ENCODE measurements at places on chromosomes 1 and 21. TPM values are rescaled to one million over a fixed set of nuclear protein-coding genes. Genes with fewer than 3 reads are reported as not detected.

- no peaks in the 10 kb centered on the region for H3K4me1 ChIP-seq
- no peak overlapping the region for H3K27ac ChIP-seq
- no peak overlapping the region for H3K4me3 ChIP-seq
- H3K27me3 ChIP-seq = no peaks in the 10 kb centered on the region
- no peak for DNase-seq
- H3K36me3 ChIP-seq = no peaks in the 10 kb centered on the region
Measured at GRCh38 chr1:86933562-86934377, 19.3 kb downstream of the HS2ST1 start.

- no peak for DNase-seq
- peaks cover 36% of the 10 kb centered on the region for H3K4me1 ChIP-seq
- H3K27me3 ChIP-seq = peaks cover 9% of the 10 kb centered on the region
- no peak overlapping the region for H3K4me3 ChIP-seq
Measured at GRCh38 chr1:157154940-157155514, 16.8 kb upstream of the ETV3 start.

- H3K4me3 ChIP-seq = no peak overlapping the region
- H3K27me3 ChIP-seq = peaks cover 10% of the 10 kb centered on the region
- no peak overlapping the region for H3K27ac ChIP-seq
- no peak for DNase-seq
Measured at GRCh38 chr1:112059679-112060078, 70.2 kb upstream of the KCND3 start.

DNA sequence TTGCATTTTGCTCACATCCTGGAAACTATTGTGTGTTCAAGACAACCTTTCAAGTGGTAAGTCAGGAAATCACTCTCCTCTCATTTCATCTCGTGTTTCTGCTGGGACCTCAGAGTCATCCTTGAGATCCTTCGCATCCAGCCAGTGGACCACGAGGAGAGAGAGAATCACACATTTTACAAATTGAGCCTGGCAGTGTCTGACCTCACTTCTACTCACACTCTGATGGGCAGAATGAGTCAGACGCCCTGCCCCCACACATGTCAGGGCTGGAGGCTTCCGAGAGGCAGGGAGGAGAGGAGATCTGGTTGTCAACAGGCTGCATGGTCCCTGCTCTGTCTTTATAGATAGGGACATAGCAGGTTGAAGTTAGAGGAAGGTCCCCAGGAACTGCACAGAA, 509.7 kb downstream of the AJAP1 start:
- H3K27ac ChIP-seq = no peak overlapping the region
- no peaks in the 10 kb centered on the region for H3K4me1 ChIP-seq
- H3K27me3 ChIP-seq = no peaks in the 10 kb centered on the region

RIPPLY3 gene
- total RNA-seq = not detected

- H3K27me3 ChIP-seq = no peaks in the 10 kb centered on the region
- H3K36me3 ChIP-seq = peaks cover 7% of the 10 kb centered on the region
- no peak overlapping the region for H3K4me3 ChIP-seq
- no peaks in the 10 kb centered on the region for H3K4me1 ChIP-seq
- H3K27ac ChIP-seq = no peak overlapping the region
- no peak for DNase-seq
Measured at GRCh38 chr1:16326833-16327404, 25.4 kb downstream of the FBXO42 start.

PLA2G2F gene
- not detected for total RNA-seq
